NCI-H2081 treated with DMSO at 0.1 percent for 48 hours (cell line): ENCODE measurements at places on chromosomes 1 and 21.

GRCh38 chr1:12600880-12601633 is 17.0 kb downstream of the DHRS3 start:
- DNase-seq = no peak

GRCh38 chr1:156963621-156964020 is 43.2 kb downstream of the LRRC71 start:
- no peak for DNase-seq

DNA sequence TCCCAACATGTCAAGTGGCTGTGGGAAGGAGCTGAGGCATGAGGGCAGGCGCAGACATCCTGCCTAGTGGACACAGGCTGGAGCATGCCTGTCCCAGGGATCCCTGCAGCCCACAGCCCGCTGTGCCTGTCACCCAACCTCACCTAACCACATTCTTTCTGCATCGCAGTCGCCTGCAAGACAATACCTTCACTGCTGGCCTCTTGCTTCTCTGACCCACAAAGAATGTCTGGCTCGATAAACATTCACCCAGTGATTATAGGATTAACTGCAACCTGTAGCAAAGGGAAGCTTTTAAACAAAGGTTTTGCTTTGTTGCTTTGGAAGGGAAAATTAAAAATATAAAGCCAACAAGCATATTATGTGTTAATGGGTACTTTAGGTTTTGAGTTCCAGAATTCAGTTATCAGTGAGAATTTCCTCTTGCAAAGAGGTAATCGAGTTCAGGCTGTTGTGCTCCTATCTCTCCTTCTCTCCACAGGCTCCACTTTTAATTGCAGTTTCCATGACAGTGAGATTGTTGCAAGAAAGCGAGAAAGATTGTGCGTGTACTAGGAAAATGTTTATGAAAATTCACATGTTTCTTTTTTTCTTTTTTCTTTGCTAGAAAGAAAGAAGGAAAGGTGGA is 40.0 kb upstream of the ZNF648 start:
- no peak for DNase-seq

DNA sequence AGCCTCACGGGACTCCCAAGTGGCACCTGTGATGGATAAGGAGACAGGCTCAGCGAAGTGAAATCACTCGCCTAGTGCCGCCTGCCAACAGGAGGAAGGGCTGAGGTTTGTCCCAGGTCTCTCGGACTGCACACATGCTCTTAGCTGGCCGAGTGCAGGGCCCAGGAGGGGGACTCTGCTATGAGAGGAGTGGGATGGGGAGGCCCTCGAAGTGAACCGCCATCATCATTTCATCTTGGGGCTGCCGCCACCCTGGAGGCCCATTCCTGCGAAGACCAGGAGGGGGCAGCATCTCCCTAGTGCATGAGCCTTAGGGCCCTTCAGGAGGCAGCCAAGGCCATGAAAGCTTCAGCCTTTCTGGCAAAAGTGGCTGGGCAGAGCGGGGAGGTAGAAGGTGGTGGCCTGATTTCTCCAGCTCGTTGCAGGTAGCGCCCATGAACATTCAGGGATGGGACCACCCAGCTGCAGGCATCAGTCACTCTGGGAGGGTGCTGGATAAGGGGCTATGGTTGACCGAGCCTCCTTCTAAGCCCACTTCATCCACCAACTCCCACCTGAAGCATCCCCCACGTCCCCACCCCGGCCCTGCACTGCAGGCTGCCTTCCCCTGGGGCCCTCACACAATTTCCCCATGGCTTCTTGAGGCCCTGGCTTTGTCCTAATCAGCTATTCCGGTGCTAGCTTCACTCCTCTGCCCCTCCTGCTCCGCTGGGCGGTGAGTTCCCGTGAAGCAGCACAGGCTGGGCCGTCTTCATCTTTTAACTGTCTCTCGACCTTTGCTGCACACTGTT is 17.2 kb upstream of the RASSF5 start:
- peak; percentile 42 for DNase-seq

- no peak for DNase-seq
Measured at GRCh38 chr1:79899914-79900313, 893.4 kb upstream of the ADGRL4 start.

DNA sequence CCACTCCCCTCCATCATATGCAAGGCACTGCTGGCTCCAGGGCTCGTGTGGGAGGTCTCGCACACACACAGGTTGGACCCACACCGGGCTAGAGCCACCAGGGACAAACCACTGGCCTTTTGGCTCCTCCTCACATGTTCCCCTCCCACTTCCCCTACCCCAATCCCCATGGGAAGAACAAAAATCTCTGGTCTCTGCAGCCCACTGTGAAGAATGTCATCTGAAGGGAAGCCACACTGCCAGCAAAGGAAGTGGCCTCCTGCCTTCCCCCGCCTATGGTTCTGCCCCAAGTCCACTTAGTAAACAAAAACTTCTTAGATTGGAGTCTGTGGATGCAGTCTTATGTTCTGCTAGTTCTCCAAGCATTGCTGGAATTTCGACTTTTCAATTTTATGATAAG is 24.2 kb downstream of the OLFML3 start:
- no peak for DNase-seq

DNA sequence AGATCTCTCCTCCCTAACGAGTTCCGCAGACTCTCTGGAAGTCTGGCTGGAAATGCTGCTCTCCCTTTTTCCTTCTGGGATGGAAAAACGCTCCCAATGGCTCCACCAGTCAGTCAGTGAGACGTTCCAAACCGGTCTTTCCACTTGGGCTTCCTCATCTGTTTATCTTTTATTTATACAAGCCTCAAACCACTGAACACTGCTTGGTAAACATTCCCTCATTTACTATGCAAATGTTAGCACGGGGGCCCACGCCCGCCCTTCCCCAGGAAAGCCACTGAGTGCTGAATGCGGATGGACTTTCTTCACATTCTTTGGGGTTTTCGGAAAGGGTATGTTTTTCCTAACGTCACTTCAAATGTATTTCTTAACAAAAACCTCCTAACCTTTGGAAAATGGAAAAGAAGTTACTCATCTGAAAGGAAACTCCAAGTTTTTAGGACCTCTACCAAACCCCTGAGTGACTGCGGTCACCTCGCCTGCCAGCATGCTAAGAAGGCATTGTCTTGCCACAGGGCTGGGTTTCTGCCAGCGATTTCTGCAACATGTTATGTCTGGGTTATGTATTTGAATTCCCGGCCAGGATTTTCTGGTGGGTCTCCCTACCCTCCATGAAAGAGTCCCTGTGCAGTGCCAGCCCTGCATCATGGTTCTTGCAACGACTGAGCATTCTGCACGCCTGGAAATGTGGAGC is 14.0 kb upstream of the UMODL1 start:
- no peak for DNase-seq

DNA sequence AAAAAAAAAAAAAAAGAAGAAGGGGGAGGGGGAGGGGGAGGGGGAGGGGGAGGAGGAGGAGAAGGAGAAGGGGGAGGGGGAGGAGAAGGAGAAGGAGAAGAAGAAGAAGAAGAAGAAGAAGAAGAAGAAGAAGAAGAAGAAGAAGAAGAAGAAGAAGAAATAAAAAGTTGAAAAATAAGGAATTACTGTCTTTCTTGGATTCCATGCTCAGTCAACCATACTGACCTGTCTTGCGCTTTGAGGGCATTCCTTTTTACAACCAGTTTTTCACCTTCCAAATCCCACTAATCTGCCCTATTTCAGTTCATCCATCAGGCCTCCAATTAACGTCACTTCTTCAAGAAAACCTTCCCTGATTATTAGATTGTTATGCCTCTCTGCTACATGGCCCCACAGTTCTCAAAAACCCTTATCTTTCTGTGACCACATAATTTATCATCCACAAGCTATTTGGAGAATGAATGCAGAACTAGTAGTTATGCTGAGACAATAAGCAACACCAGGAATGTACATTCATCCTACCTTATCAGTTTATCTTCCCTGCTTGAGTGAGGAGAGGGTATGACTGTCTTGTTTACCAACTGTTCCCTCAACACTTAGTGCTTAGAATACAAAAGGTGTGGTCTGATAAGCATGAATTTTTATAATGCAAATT is 57.5 kb upstream of the GUCA2A start:
- DNase-seq = no peak

DNA sequence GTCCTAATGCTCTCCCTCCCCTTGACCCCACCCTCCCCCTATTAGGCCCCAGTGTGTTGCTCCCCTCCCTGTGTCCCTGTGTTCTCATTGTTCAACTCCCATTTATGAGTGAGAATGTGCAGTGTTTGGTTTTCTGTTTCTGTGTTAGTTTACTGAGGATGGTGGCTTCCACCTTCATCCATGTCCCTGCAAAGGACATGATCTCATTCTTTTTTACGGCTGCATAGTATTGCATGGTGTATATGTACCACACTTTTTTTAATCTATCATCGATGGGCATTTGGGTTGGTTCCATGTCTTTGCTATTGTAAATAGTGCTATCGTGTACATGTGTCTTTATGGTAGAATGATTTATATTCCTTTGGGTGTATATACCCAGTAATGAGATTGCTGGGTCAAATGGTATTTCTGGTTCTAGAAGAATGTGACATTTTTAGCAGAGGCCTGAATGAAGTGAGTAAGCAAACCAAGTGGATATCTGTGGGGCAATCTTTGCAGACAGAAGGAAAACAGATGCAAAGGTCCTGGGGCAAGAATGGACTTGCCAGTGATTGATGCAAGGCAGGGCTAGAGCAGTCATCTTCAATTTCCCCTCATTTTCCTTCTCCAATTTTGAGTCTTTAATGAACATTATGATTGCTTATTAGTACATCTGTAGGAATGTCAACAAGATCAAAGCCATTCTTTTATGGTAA is 50.2 kb downstream of the UBE4B start:
- DNase-seq = no peak

- DNase-seq = no peak
Measured at GRCh38 chr1:63887809-63888208, 114.0 kb downstream of the ROR1 start.

GRCh38 chr1:163035446-163036249 is 33.5 kb upstream of the RGS4 start:
- DNase-seq = no peak
